CD4-positive, alpha-beta T cell treated with Interleukin-1 beta for 1 hour (primary cell): ENCODE measurements at places on chromosomes 6 and 20.

DNA sequence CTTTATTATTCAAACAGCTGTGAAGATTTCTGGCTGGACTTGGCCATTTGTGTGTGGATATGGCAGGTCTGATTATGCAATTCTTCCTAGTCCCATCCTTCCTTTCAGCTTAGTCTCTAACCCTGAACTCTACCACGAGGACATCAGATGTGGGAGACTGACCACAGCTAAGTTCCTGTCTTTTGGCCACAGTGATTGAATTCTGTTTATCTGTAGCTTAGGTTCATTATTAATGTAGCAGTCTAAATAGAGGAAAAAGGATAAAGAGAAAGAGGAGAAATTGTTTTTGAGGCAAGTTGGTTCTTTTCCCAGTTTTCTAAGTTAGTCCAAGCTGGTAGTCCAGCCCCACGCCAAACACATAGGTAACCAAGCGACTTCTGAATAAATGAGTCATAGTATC, 598.9 kb downstream of the RFPL4B start:
- DNase-seq, result no peak

DNA sequence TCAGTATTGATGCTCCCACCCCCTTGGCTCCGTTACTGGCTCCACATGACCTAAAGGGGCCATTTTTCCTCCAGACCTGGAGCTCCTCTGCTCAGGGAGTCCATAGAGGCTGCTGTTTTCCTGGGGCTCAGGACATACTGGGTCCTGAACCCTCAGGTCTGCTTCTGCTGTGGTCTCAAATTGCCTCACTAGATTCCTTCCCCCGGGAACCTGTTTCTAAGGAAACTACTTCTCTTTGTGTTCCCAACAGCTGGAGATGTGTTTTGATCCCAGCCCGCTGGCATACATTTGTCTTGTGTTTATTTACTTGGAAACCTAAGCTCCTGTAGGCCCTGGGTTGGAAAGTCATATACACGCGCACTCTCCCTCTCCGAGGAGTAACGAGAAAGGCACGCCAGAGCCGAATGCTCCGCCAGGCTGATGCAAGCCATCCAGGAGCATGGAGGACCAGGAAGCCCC, 222.8 kb downstream of the UST start:
- no peak for DNase-seq

GRCh38 chr6:131135244-131136020, at the start of gene AKAP7:
Gene AKAP7, plus strand, starts transcription at chr6:131135467. Its CDS starts 297 bp downstream, at chr6:131135764.
- peak; percentile 57 for DNase-seq

DNA sequence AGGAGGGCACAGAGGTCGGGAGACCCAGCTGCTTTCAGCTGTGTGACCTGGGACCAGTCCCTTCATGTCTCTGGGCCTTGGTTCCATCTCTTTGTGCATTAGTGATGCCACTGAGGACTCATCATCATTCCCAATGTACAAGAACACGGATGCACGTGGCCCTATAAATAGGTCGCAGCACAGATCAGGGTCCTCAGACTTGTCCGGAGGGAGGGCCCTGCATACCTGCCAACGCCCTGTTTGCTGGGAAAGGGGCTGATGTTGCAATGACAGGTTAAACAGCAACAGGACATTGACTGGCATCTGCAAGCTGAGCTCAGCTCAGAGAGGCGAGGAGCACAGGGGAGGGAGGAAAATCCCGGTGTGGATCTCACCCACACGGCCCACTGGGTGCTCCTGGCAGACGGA, 21.8 kb downstream of the TGM2 start:
- DNase-seq, result no peak
